ENCODE measurements at places on chromosomes 3 and 15. TPM values are rescaled to one million over a fixed set of nuclear protein-coding genes. Genes with fewer than 3 reads are reported as not detected.

DNA sequence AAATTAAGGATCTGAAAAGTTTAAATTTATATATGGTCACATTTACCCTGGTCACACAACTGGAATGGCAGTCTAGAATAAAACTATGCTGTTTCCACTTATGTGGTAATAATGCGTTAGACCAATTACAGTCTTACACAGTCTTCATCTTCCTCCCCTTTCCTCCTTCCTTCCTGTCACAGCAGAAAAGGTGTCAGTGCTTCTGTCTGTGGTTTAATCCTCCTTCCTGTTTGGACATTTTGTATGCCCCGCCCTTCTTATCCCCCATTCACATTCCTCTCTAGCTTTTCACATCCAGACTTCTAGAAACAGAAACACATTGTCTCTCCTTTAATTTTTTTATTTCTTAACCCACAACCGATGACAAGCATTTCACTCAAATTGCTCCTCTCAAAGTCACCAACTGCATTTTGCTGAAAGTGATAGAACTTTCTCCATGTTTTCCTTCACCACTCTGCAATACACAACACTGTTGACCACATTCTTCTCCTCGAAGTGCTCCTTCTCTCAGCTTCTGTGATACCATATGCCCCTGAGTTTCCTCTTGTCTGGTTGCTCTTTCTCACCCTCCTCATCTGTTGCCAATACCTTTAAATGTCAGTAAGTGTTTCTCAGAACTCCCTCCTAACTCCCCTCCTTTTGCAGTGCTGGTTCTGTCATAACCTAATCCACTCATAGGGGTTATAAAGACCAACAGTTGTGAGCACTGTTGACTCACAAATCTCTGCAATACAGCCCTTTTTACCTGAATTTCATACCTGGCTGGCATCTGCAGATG is 271.6 kb downstream of the UBE2E2 start:
- H3K27ac ChIP-seq = no peak overlapping the region
- H3K27me3 ChIP-seq = no peaks in the 10 kb centered on the region
- H3K36me3 ChIP-seq = peaks cover 22% of the 10 kb centered on the region
- DNase-seq = no peak

GRCh38 chr15:23565395-23566070 is at the start of gene MKRN3:
Gene MKRN3, plus strand, starts transcription at chr15:23565674. Its CDS starts 109 bp downstream, at chr15:23565783.
- no peaks in the 10 kb centered on the region for H3K4me1 ChIP-seq
- H3K4me3 ChIP-seq = peak within 1 kb of the TSS; percentile 60
- H3K27ac ChIP-seq = no peak within 1 kb of the TSS
- no peaks in the 10 kb centered on the region for H3K27me3 ChIP-seq

DNA sequence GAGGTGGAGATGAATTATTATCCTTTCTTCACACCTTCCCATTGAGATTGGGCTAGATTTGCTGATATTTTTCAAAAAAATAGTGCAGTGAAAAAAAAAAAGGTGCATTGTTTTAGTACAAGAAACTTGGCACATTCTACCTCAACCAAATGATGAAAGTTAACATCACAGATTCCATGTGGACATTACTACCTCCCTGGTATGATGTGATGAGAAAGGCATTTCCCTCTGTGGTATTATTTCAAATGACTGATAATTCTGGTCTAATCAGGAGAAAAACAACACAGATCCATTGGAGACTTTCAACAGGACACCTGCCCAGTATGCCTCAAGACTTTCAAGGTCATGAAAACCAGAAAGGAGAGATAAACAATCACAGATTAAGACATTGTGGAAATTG is 313.4 kb downstream of the BCHE start:
- H3K27ac ChIP-seq = no peak overlapping the region
- DNase-seq = no peak
- no peaks in the 10 kb centered on the region for H3K27me3 ChIP-seq
- no peak overlapping the region for H3K4me3 ChIP-seq
- H3K4me1 ChIP-seq = no peaks in the 10 kb centered on the region
- no peaks in the 10 kb centered on the region for H3K36me3 ChIP-seq

DNA sequence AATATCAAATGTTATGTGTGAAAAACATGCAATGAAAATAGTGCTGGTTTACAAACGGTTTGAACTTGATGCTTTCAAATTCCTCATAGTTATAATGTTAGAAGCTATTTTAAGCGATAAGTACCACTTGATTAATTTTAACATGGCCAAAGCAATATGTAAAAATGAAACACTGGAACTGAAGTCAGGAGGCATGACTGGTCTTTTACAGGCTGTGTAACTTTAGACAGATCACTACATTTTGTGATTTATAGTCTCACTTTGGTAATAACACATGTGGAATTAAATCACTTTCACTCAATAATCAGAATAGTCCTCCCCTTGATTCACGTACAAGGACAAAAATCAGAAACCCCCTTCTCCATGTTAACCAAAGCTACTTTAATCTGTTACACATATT is 482.7 kb upstream of the NECTIN3 start:
- no peaks in the 10 kb centered on the region for H3K27me3 ChIP-seq
- H3K36me3 ChIP-seq = no peaks in the 10 kb centered on the region
- H3K4me3 ChIP-seq = no peak overlapping the region
- no peak for DNase-seq
- no peak overlapping the region for H3K27ac ChIP-seq

DNA sequence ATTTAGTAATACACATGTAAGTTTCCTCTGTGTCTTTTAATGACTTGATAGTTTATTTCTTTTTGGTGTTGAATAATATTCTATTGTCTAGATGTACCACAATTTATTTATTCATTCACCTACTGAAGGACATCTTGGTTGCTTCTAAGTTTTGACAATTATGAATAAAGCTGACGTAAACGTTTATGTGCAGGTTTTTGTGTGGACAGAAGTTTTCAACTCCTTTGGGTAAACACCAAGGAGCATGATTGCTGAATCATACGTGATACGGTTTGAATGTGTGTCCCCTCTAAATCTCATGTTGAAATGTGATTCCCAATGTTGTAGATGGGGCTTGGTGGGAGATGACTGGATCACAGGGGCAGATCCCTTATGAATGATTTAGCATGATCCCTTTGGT is 21.5 kb downstream of the SPESP1 start:
- DNase-seq = no peak
- no peak overlapping the region for H3K4me3 ChIP-seq
- no peak overlapping the region for H3K27ac ChIP-seq
- H3K36me3 ChIP-seq = no peaks in the 10 kb centered on the region

GRCh38 chr3:31161889-31162288 is 267.4 kb upstream of the GADL1 start:
- H3K27me3 ChIP-seq = peaks cover 1% of the 10 kb centered on the region
- H3K27ac ChIP-seq = no peak overlapping the region
- peaks cover 2% of the 10 kb centered on the region for H3K4me1 ChIP-seq
- DNase-seq = no peak
- no peaks in the 10 kb centered on the region for H3K36me3 ChIP-seq

The ISLR2 gene
- not detected for total RNA-seq

The LEO1 gene
- total RNA-seq = 18.3 TPM

The IMPG2 gene
- 0.29 TPM for total RNA-seq
